Astrocyte (in vitro differentiated cells and primary cell): ENCODE measurements at places on chromosomes 5 and 9.

GRCh38 chr5:39717176-39717897, 292.6 kb upstream of the DAB2 start:
- DNase-seq, result no peak

DNA sequence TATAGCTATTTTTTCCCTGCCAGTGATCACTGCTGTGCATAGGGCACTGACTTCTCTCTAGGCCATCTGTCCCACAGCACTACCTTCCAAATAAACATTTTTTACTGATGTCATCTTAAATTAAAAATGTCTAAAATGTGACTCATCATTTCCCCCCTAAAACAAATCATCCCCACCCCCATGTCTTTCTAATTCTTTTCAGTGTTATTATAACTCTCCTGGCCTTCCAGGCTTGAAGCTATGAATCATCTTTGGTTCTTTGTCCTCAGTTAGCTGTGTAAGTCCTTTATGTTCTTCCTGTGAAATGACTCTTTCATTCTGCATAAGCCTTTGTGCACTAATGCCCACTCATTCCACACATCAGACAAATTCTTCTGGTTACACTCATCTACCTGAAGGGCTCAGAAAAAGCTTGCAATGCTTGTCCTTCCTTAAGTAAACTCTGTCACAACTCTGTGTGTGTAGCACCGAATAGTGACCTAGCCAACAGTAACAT, 78.1 kb downstream of the CFAP95 start:
- peak; percentile 96 for DNase-seq

DNA sequence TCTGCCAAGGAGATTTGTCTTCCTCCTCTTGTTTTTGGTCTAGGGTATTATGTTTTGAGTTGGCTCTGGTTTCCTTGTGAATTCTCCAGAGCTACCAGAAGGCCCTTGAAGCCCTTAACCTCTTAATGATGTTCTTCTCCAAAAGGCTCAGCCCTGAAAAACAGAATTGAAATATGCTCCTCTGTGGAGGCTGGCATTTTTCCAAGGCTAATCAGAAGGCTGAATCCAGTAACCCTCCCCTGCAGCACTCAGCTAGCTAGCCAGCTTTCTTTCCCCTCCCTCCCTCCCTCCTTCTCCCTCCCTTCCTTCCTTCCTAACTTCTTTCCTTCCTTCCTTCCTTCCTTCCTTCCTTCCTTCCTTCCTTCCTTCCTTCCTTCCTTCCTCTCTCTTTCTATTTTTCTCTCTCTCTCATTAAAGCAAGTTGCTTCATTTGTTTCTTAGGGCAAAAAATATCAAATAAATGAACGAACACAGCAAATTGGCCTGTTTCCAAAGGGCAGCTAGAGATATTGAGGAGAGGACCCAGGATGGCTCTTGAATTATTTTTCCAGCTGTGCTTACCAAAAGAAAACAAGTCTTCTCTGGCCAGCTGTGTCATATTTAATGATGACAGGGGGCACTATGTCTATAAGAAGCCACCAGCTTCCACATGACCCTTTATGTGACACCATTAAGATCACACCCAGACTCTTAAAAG, 38.7 kb downstream of the JAKMIP2 start:
- no peak for DNase-seq

DNA sequence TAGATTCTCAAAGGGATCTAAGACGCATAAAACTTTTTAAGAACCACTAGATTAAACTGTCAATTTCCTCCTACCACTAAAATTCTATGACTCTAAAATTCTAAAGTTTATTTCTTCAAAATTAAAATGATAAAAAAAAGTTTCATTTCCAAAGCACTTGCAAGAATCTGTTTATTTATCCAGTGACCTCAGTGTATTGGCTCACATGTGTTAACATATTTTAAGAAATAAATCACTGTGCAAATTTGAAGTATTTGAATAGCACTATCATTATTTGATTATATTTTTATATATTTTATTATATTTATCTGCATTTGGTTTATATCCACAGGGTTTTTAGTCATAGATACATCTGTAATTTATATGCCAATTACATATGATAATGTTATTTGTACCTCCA, 62.2 kb upstream of the SLC12A2 start:
- peak; percentile 10 for DNase-seq

DNA sequence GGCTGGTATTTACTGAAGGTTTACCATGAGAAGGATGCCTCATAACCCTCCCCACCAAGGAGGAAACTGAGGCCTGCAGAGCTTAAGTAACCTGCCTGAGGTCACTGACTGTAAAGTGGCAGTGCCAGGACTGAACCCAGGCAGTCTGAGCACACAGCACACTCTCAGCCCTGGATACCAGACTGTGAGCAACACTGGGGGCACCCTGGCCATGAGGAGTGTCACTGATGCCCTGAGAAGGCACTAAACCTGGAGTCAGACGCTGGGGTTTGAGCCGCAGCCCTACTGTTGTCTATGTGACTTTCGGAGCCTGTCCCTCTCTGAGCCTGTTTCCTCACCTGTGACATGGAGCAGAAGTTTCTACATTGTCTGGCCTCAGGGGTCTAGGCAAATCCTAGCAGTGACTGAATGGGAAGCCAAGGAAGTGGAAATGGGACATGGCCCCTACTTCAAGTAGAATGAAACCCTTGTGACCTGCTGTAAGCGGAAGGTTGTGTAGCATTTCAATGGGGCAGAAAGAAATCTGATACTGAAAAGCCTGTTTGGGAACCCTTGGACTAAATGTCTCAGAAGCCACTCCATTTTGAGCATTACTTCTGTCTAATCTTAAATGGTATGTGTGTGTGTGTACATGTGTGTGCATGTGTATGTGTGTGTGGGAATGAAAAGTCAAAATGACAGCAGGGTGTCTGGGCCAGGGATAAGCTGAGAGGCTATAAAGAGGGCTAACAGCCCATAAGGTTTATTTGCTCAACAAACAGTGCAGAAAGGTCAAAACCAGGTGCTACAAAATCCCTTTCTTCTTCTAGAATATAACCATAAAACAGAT, 36.0 kb downstream of the B4GALT1 start:
- no peak for DNase-seq

DNA sequence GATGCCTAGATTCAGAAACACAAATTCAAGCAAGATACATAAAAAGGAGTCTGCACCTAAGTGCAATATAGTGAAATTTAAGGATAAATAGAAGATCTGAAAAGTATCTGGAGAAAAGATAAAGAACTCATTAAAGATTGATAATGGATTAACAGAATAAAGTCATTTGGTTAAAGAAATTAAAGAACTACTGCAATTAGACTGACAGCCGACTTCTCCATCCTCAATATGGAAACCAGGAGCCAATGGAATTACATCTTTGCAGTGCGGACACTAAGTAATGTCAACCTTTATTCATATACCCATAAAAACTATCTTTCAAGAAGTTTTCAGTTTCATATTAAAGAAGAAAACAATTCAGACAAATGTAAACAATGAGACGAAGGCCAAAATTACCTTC, 81.0 kb downstream of the MRPL36 start:
- no peak for DNase-seq

DNA sequence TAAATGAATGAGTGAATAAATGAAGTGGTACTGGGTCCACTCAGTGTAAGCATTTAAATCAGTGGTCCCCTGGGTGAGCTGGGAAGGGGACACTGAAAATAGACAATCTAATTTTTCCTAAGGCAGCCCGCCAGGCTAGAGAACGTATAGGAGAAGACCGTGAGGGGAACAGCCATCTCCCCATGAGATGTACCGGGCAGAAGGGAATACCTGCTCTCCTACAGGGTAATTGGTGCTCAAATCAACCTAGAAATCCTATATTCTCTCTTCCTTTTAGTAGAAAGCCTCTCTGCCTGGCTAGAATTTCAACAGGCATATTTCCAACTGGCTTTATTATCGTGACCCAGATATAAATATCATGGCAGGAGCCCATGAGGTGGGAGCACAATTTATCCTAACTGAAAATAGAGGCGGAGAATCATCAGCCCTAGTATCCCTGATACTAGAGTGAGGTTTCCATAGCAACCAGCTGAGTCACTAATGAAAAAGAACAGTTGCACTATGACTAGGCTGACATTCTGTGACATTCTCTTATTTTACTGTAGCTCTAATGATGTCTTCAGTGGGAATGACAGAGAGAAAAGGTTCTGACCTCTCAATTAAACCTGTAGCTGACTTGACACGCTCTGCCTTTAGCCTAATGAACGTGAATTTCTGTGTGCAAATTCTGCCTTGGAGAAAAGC, 96.5 kb upstream of the CAST start:
- DNase-seq, result peak; percentile 78

DNA sequence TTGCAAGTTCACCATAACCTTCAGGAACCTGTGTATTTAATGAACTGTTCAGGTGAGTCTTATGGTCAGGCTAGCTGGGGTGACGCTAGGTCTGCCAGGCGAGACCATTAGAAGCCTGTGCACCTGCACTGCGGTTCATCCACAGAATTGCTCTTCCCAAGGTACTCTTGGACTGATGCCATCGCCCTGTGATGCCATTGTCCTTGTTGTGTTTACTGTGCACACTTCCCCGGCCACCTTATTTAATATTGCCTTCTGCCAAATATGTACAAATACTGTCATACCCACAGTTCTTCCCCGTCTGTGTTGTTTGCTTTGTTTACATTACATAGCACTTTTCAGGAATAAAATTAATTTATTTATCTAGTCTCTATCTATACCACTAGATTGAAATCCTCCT, 66.3 kb downstream of the RCL1 start:
- no peak for DNase-seq

DNA sequence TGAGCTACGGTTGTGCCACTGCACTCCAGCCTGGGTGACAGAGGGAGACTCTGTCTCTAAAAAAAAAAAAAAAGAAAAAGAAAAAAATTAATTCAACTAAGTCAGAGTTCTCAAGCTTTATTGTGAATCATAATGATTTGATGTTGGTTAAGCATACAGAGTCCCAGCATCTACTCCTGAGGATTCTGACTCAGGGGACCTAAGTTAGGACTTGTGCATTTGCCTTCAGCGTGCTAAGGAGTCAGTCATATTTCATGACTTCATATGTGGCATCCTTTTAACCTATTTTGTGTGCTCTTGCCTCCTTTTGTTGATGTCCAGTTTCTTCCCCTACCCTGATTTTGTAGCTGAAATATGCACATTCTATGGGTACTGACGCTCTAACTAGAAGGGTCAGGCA, 2.9 kb downstream of the MYOZ3 start:
- no peak for DNase-seq

- DNase-seq, result no peak
Observed at GRCh38 chr9:123089790-123090189, 56.3 kb downstream of the GPR21 start.

DNA sequence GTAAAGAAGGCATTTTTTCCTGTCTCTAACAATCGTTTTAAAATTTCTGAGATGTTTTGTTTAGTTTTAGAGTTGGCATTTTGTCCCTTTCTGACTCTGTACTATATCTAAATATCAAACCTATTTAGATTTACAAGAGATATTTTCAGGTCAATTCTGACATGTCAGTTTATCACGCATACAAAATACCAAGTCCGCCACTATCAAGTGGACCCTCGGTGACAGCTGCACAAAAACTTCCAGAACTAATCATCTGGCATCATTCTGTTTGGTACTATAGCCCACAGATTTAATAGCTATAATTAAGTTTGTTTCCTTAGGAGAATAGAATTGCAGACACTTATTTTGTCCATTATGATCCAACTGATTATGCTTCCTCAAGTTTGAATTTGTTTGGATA, 1278.2 kb downstream of the CDH12 start:
- DNase-seq, result no peak

DNA sequence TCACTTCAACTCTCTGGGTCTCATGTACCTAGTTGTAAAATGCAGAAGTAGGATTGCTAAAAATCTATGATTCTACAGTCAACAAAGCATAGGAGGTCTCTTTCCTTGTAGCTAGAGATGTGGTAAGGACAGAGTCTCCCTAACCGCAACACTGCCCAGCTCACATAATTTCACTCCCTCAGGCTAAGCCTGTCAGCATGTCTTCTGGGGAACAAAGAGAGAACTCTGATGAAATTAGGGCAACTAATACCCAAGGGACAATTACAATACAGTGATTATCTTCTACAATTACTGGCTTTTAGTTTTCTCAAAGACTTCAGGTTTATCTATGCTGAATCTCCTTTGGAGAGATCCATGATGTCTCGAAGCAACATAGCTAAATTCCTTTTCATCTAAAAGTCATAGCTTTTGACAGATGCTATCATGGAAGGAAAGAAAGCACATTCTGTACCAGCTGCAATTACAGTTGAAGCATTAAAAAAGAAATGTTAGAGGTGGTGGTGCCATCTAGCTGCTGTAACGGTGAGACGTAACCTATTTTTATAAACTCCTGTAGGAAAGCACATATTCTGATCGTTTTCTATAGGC, 141.1 kb upstream of the TARS1 start:
- DNase-seq, result peak; percentile 49

DNA sequence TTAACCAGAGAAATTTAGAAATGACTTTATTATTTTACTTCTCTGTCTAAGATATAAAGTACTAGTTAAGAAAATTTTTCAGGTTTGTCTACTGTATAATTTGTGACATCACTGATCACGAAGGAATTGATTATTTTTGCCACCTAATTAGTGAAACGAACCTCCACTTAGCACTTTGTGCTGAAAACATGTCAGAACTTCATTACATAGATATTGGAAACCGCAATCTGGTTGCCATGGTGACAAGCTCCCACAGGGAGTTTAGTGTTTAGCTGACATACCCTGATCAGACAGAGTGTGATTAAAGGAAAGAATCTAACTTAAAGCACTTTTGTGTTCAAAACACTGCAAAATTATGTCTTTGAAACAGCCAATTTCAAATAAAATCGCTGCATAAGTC, 668.4 kb upstream of the CCNG1 start:
- no peak for DNase-seq

DNA sequence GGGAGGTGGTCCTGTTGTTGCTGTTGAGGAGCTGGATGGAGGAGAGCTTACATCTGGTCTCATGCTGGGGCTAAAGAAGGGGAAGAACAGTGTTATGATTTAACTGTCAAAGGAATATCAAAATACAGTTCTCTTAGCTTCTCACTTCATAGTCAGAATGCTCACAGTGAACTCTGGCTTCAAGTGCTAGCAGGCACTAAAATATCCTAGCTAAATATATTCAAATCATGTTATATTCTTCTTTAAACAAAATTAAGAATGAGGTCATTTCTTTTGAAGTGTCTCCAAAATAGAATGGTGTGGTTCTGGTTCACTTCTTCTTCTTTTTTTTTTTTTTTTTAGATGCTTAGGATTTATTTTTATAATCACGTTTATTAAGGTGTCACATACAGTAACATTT, 89.4 kb downstream of the NR3C1 start:
- DNase-seq, result no peak

DNA sequence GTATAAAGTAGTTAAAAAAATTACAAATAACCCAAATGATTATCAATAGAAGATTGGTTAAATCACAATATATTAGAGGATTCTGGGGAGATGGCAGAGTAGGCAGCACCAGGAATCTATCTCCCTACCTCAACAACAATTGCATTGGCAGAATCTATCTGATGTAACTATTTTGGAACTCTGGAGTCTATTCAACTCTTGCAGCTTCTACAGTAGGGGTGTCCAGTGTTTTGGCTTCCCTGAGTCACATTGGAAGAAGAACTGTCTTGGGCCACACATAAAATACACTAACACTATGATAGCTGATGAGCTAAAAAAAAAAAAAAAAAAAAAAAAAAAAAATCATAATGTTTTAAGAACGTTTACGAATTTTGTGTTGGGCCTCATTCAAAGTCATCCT, 29.2 kb upstream of the ECM2 start:
- peak; percentile 82 for DNase-seq
